SJSA1 (cell line): ENCODE measurements at places on chromosomes 11 and 22.

DNA sequence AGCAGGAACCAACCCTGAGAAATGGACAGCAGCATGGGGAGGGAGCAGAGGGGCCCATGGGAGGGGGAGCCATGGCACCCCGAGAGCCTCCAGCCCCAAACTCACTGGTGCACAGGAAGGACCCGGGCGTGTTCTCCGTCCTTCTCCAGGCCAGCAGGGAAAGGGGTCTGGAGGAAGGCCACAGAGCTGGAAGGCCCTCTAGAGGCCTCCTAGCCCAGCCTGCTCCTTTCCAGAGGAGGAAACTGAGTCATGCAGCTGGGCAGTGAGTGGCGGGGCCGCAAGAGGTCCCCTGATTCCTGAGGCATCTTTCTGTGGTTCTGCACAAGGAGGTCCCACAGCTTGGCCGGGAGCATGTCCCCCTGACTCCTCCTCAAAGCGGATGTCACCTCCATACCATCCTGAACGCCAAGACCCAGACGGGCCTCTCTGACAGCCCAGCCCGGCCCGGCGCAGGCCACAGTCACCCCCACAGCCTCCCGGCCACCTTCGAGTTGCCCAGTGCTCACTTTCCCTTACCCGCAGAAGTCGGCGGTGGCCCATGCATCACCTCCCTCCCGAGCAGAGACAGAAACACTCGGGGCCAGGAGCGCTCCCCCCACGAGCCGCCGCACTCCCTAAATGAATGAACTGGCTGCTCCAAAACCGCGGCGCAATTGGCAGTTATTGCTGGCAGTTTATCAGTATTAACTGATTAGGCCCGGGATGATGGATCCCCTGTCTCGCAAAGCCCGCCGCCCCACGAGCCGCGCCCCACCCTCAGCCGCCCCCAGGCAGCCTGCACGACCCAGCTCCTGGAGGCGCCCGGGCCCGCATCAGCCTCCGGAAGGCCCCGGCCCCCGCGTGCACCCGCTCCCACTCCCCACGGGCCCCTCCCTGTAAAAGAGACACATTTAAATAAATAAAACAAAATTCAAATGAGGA is 272.5 kb downstream of the BUD13 start:
- DNase-seq: no peak

DNA sequence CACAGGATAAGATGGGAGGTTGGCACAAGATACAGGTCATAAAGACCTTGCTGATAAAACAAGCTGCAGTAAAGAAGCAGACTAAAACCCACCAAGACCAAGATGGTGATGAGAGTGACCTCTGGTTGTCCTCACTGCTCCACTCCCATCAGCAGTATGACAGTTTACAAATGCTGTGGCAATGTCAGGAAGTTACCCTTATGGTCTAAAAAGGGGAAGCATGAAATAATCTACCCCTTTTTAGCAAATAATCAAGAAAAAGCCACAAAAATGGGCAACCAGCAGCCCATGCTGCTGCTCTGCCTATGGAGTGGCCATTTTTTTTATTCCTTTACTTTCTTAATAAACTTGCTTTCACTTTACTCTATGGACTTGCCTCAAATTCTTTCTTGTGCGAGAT is 8.7 kb upstream of the PIWIL4 start:
- no peak for DNase-seq

DNA sequence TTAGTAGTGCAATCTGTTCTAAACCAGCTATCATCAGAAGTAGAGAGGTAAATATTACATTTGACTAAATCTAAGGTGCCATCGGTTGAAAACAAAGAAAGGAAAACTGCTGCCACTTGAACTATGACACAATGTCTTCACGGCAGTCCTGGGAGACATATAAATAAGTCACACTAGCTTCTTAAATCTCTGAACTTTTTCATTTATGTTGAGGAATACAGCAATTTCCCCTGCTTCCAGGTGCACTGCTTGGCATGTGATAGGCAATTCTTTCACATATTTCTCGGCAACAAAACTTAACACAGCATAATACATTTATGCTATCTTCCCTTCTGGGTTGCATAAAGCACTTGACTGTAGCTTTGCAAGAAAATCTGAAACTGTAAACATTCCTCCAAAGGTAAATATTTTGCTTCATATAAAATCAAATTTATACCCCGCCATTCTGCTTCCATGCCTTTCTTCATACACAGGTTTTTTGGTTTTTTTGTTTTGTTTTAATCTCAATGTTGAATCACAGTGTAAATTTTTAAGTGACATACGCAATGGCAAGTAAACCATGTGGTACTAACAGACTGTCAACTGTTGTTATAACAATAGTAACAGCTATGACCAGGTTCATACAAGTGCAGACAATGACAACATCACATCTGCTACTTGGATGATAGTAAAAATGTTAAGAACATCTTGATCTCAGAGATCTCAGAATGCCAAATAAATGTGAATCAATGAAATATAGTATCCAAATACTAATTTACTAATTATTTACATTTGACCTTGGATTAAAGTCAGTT is 18.2 kb downstream of the USP28 start:
- no peak for DNase-seq

- peak; percentile 92 for DNase-seq
These were observed 459.0 kb downstream of the SOX6 start for GRCh38 chr11:15897211-15897960.

DNA sequence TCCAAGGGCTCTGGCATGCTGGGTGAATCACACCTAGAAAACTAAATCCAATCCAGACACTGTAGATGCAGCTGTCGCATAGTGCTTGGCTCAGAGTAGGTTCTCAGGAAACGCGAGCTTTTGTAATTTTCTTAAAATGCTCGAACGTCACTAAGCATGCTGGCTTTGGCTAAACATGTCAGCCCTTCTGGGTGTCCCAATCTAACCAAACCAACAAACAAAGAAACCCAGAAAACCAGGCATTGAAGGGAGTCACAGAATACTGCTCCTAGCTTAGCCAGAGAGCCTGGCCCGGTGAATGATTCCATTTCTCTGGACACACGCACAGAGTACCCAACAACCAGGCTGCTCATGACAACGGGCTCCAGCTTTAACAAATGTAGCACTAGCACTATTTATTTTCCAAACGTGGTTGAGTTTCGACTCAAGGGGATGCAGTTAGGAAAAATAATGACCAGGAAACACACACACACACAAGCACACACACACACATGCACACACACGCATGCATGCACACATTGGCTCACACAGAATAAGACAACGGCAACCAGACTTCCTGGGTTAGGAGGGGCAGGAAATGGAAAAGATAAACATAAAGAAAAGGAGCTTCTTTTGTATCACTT is 492.6 kb downstream of the MIAT start:
- DNase-seq: no peak

DNA sequence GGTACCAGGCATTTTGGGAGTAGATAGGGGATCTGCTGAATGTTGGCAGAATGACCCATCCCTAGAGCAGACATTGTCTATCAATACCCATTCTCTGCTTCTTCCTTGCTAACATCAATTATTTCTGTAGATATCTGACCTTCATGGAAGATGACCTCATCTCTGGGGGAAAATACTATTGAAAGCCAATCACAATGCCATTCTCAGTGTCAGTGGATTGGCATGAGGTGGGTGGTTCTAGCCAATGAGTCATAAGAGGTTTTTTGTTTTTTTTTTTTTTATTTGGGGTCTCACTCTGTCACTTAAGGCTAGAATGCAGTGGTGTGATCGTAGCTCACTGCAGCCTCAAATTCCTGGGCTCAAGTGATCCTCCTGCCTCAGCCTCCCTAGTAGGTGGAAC is 42.5 kb downstream of the SNX19 start:
- no peak for DNase-seq

DNA sequence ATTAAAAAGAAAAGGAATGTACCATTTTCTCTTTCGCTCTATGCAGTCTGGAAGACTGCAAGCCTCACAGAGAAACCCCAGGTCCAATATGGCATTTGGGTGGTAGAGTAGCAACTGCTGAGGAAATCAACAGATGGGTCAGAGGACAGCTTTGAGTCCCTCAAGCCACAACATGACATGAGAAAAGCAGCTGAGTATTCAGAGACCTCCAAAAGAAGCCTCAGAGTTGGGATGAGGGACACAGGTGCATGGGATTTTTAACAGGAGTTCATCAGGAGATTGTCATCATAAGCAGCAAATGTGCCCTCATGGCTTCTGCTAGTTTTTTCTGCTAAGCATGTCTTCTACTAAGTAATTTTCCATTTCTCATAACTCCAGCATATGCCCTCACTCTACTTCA is 111.6 kb downstream of the BLID start:
- no peak for DNase-seq

DNA sequence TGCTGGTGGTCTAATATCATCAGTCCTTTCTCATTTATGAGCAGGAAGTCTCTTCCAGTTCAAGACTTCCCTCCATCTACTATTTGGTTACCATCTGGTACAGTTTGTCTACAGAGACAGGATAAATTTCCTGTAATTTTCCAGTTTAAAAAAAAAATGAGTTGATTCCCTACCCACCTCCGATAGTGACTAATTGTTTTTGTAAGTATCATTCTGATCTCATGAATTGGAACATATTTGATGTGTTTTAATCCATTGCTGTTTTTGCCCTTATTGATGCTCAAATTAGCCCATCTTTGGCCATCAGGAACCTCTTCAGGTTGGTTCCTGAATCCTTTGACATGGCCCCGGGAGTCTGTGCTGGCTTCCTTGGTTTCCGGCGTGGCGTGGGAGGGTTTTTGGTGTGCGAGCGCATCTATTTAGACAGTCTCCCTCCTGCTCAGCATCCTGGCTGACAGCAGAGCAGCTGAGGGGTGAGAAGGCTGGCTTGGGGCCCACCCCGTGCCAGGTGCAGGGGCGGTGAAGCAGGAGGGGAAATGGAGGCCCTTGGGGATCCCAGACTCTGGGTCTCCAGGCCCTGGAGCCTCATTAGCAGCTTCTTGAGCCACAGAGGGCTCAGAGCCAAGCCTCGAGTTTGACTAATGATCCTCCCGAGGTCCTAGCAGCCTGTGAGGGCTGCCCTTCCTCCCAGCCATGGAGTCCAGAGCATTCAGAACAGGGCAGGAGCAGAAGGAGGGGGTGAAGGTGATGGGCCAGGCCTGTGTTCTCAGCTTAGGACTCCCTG is 6.8 kb downstream of the OMP start:
- no peak for DNase-seq

- no peak for DNase-seq
These were observed 232.0 kb downstream of the BUD13 start for GRCh38 chr11:116540645-116541304.

DNA sequence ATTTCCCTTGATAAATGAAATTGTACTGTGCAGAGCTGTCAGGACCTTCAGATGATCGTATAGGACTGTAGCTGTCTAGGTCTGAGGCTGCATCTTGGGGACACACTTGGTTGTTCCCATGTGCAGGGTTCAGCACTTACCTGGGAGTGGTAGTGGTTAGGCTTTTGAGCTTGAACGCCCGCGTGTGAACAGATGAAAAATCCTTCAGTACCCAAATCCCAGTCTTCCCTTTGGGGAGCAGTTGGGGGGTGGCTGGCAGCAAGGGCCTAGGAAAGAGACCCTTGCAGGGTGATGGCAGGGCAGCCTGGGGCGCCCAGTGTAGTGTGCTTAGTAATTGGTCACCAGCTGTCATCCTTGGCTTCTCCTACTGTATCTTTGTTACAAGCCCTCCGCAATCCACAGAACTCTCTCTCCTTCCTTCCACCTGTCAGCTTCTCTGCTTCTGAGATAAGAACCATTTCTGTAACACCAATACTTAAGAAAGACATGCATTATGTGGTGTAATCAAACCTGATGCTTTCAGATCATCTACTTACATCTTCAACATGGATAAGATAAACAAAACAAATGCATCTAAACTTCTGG is 64.6 kb downstream of the MORC2 start:
- DNase-seq: no peak

- DNase-seq: no peak
These were observed 1.4 kb downstream of the RIC8A start for GRCh38 chr11:208917-209260.
